ENCODE measurements at places on chromosomes 11 and 22. TPM values are rescaled to one million over a fixed set of nuclear protein-coding genes. Genes with fewer than 3 reads are reported as not detected.

- no peaks in the 10 kb centered on the region for H3K36me3 ChIP-seq
- H3K4me3 ChIP-seq: no peak overlapping the region
- no peaks in the 10 kb centered on the region for H3K27me3 ChIP-seq
- no peak for DNase-seq
- peaks cover 9% of the 10 kb centered on the region for H3K4me1 ChIP-seq
Measured at GRCh38 chr11:46288451-46288850, 11.0 kb downstream of the CREB3L1 start.

DNA sequence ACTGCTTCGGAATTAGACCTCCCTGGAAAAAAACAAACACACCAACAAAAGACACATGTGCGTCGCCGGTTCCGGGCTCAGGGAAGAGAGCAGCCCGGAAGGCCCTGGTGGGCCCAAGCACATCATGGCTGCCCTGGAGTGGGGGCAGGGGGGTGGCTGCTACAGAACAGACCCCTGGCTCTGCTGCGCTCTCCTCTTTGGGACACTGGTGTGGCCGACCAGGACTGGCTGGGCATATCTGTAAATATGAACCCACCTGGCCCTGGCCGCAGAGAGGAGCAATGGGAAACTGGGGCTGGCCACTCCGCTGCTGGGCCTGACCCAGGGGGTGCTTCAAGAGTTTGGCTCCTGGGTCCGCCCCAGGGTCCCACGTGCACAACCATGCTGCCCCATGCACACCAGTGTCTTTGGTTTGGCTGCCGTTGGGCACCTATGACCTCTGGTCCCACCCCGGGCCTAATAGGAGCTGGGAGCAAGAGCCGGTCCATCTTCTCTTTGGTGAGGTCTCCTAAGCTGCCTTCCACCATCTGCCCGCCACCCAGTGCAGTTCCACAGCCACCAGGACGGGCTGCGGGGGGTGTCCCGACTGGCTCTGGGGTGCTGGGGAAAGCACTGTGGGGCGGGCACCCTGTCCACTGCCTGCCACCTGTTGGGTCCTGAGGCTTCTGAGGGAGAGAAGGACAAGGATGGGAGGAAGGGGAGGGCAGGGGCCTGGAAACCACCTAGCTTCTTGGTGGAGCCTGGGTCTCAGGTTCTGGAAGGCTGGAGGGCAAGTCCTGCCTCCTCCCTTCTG, 30.1 kb downstream of the PPM1F start:
- no peak overlapping the region for H3K4me3 ChIP-seq
- H3K27me3 ChIP-seq: no peaks in the 10 kb centered on the region
- no peak overlapping the region for H3K27ac ChIP-seq
- no peak for DNase-seq

DNA sequence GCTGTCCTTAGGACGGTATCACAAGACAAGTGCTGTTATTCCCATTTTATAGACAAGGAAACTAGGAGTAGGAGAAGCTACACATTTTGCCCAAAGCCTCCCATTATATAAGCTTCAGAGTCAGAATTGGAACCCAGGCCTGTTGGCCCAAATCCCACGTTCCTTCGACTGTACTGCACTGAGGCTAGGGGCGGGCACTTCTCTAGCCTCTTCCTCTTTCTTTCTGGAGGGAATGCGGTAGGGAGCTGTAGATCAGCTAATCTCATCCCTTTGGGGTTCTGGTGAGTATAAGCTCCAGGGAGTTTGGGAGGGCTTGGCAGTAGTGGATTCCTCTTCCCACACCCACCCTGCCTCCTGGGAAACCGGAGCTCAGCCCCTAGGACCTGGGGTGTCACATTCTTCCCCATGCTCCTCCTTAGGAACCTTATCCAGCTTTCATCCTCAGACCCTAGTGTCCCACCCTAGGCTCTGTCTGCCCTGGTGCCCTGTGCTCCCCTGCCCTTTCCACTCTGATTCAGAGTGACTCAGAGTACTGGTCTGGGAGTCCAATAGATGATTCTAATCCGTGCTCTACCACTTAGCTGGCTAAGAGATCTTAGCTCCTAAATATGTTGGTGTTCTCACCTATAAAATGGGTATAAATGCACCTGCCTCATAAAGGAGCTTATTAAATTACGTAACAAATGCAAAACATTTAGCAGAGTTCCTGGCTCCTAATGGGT, 29.3 kb downstream of the PHLDB1 start:
- no peak overlapping the region for H3K4me3 ChIP-seq
- peak overlapping the region; percentile 29 for H3K27ac ChIP-seq
- H3K36me3 ChIP-seq: peaks cover 50% of the 10 kb centered on the region
- H3K27me3 ChIP-seq: no peaks in the 10 kb centered on the region
- peaks cover 31% of the 10 kb centered on the region for H3K4me1 ChIP-seq

- no peak overlapping the region for H3K27ac ChIP-seq
- H3K27me3 ChIP-seq: no peaks in the 10 kb centered on the region
- no peak for DNase-seq
- no peaks in the 10 kb centered on the region for H3K4me1 ChIP-seq
Measured at GRCh38 chr11:123704341-123704740, 37.1 kb downstream of the ZNF202 start.

GRCh38 chr11:120386774-120387371, 50.7 kb downstream of the ARHGEF12 start:
- no peak overlapping the region for H3K27ac ChIP-seq
- no peaks in the 10 kb centered on the region for H3K4me1 ChIP-seq
- no peaks in the 10 kb centered on the region for H3K36me3 ChIP-seq
- DNase-seq: no peak
- no peak overlapping the region for H3K4me3 ChIP-seq
- no peaks in the 10 kb centered on the region for H3K27me3 ChIP-seq

- peak overlapping the region; percentile 67 for H3K27ac ChIP-seq
- peaks cover 14% of the 10 kb centered on the region for H3K4me1 ChIP-seq
- H3K4me3 ChIP-seq: peak overlapping the region; percentile 7
- H3K36me3 ChIP-seq: peaks cover 32% of the 10 kb centered on the region
Measured at GRCh38 chr11:19951558-19952115, 208.6 kb downstream of the DBX1 start.

DNA sequence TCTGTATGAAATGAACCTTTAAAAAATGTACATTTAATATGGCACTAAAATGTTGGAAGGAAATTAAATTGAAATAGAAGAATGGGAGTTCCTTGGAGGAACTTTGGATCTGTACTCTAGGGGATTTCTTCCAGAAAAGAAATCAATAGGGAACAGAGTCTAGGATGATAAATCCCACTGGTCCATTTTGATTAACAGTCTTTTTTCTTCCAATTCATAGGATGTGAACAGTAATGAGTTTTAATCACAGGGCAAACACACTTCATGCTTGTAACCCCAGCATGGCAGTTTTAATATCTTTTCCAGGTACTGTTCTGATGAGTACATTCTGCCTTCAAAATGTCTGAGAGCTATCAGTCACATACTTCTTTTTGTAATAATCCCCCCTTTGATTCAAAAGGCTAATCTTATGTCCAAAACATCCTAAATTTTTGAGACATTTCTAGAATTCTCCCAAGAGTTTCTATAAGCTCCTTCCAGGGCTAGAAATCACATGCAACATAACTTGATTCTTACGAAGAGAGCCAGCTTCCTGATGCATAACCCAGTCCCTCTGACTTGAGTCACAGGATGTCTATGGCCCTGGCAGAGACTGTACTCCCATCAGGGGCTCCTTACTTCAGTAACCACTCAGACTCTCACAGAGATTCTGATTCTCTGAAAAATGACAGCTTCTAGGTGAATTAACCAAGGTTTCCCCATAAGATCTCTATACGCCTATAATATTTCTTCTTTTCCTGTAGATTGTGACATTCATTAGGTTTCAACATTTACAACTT, 112.9 kb downstream of the SLC36A4 start:
- no peak overlapping the region for H3K4me3 ChIP-seq
- H3K27ac ChIP-seq: no peak overlapping the region
- no peaks in the 10 kb centered on the region for H3K4me1 ChIP-seq

DNA sequence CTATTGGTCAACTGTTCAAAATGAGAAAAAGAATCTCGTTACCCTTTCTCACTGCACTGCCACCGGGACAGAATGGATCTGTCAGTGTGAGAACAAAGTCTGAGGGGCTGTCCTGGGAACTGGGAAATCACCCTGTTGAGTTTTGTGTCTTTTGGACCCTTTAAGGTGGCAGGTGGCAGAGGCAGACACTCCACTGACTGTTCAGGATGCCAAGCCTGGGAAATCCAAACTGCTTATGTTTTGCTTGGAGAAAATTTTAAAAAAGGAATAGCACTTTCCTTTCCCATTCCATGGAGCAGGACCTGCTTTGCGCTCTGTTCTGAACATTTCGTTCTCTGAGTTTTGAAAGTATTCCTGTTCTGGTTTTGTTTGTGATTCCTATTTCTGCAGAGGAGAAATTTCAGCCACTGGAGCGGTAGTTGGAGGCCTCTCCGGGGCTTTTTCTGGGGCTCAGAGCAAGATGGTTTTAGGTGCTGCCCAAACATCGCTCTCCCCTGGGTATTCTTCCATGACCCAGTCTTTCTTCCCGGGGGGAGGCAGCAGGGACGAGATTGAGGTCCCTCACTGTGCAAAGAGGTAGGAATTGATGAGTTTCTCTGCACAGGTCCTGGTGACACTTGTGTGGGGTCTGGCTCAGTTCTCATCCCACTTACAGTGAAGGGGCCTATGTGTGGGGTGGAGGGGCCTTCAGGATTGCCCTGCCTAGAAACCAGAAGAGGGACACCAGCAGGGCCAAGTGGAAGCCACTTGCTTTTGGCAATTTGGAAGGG, 138.5 kb upstream of the SYT13 start:
- peak overlapping the region; percentile 75 for H3K27ac ChIP-seq
- DNase-seq: no peak
- peaks cover 10% of the 10 kb centered on the region for H3K4me1 ChIP-seq
- no peaks in the 10 kb centered on the region for H3K27me3 ChIP-seq
- H3K4me3 ChIP-seq: peak overlapping the region; percentile 33
- no peaks in the 10 kb centered on the region for H3K36me3 ChIP-seq

DNA sequence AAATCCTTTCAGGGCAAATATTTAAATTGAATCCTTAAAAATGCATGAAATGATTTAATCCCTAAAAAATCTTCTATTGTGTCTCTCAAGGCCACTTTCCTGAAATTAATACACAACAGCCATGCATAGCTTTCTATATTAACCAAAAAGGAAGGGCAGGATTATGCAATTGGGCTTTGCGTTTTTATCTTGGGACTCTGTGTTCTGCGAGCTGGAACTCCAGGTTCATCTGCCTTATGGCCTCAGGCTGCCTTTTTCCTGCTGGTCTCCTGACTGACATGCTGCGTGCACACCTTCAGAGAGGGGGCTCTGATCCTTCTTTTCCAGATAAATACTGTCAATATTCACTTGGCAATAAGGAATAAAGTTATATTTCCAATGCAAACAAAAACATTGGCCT, 141.7 kb upstream of the GRIA4 start:
- no peak overlapping the region for H3K27ac ChIP-seq
- H3K36me3 ChIP-seq: no peaks in the 10 kb centered on the region
- no peak for DNase-seq
- no peaks in the 10 kb centered on the region for H3K4me1 ChIP-seq

- H3K36me3 ChIP-seq: peaks cover 37% of the 10 kb centered on the region
- no peak overlapping the region for H3K27ac ChIP-seq
- no peak for DNase-seq
- H3K4me1 ChIP-seq: no peaks in the 10 kb centered on the region
- no peaks in the 10 kb centered on the region for H3K27me3 ChIP-seq
Measured at GRCh38 chr22:29729161-29729560, 9.4 kb downstream of the CABP7 start.

DNA sequence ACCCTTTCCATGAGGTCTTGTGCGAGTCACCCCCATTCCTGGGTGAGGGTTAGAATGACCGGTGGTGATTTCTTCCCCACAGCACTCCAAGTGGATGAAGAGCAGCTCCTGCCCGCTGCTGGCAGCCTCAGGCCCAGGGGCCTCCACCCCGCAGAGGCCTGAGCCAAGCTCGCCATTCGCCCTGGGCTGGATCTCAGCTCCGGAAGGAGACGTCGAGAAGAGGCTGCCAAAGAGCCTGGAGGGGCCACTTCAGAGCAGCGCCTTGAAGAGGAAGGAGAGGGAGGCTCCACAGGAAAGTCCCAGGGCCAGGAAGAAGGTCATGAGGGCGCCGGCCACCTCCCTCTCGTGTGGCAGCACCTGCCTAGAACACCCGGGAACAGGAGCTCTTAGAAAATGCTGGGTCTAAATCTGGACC, 8.4 kb downstream of the SLC29A2 start:
- no peaks in the 10 kb centered on the region for H3K4me1 ChIP-seq
- no peak for DNase-seq
- no peaks in the 10 kb centered on the region for H3K36me3 ChIP-seq

- H3K27ac ChIP-seq: no peak overlapping the region
- no peaks in the 10 kb centered on the region for H3K4me1 ChIP-seq
- H3K27me3 ChIP-seq: no peaks in the 10 kb centered on the region
- H3K36me3 ChIP-seq: no peaks in the 10 kb centered on the region
- no peak for DNase-seq
- no peak overlapping the region for H3K4me3 ChIP-seq
Measured at GRCh38 chr11:38718659-38719058, 2120.6 kb upstream of the RAG2 start.

DNA sequence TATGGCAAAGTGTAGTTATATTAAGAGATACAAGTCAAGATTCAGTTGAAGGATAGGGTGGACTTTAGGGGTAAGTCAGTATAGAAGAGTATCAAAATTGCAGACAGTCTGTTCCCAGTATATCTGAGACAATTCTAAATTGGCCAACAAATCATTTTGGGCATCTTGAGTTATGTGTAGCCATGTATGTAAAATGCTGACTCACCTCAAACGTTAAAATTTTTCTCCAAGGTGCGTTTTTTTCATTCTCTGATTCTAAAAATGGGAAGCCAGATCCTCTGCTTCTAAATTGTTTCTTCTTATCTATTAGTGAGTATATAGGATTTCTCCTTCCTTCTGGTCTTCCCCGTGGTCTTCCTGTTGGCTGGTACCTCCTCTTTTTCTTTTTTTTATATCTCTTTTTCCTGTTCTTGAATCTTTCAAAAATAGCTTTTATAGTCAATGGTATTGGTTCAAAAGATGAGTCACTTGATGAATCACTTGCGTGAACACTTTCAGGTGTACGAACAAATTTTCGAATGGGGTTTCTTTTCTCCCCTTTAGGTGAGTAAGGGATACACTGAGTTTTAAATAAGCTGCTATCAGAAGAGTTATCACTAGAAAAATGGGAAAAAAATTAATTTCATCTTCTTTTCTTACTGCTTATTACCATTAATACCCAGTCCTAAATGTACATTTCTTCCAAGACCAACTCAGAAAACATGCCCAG, 3.2 kb downstream of the TAF1D start:
- H3K27ac ChIP-seq: peak overlapping the region; percentile 38
- peaks cover 15% of the 10 kb centered on the region for H3K4me1 ChIP-seq
- H3K27me3 ChIP-seq: no peaks in the 10 kb centered on the region
- H3K36me3 ChIP-seq: peaks cover 63% of the 10 kb centered on the region

The RASSF10 gene
- not detected for total RNA-seq

The RAG2 gene
- total RNA-seq: not detected

The BIK gene
- not detected for total RNA-seq

The PLAAT4 gene
- total RNA-seq: 1.1 TPM

The RFPL2 gene
- not detected for total RNA-seq
